SHP77 (cell line): ENCODE measurements at places on chromosomes 2 and 18.

GRCh38 chr2:65355186-65355831, 77.1 kb downstream of the SPRED2 start:
- no peak for DNase-seq

DNA sequence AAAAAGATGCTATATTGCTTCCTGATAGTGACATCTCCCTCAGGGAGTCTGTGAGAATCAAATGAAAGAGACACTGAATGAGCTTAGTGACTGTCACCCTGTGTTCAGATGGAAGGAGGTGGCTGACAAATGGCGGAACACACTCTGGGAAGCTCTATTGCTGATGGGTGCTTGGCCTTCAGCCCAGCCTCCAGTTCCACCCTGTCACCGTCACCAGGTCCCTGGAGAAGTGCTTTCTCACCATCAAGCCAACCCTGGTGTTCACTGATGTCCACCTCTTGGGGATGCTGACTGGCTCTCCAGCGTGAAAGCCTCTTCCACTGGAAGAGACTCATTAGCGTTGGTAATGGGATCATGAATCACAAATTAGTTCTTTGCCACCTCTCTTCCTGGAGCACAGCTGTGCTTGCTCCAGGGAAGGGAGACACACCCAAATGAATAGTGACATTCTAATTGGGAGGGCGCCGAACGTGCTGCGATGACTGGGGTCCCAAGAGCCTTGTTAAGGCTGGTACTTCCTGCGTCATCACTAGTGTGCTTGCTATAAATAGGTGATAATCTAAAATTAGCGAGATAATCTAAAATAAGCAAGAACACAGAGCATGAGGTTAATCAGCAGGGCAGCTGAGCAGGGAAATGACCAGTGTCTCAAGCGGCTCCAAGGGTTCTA, 154.0 kb downstream of the CLIP4 start:
- DNase-seq = no peak

DNA sequence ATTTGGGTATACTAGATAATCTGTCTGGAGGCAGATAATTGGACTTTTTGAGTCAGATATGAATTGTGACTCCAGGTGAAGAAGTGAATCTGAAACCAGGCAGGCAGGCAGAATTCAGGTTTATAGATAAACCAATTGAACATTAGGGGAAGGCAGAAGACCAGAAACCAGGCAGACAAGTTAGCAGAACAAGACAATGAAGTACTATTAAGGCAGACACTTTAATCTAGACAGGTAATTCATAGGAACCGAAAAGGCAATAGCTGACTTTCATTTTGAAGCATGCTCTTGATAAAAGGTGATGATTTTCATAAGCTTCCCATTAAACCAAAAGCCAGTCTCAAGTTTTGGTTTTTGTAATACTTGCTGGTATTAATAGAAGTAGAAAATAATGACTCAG, 19.3 kb upstream of the SLC4A10 start:
- DNase-seq = no peak

- no peak for DNase-seq
Measured at GRCh38 chr2:152568531-152568930, 148.7 kb downstream of the PRPF40A start.

DNA sequence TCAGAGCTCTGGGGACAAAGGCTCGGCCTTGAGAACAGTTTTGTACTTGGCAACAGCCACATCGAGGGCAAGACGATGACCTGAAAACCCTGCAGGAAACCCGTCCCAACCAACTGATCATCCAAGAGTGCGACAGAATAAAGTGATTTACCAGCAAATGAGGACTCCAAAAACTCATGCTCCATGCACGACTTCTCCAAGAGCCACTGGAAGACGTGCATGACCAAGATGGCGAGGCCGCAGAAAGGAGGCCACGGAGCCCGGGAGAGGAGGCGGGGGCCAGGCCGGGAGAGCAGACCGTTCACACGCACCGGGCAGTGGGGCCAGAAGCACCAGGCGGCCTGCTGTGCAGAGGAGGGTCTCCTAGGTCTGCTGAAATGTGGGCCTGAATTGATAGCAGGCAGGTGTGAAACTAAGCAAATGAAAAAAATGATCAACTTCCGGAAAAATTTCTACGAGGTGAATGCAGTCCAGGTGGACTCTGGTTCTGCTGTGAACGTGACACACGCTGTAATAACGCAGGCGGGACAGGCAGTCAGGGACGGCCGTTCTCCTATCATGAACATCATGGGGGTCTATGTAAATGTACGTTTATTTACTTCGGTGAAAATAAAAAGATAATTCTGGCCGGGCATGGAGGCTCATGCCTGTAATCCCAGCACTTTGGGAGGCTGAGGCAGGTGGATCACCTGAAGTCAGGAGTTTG, 252.2 kb downstream of the HDAC4 start:
- DNase-seq = no peak

DNA sequence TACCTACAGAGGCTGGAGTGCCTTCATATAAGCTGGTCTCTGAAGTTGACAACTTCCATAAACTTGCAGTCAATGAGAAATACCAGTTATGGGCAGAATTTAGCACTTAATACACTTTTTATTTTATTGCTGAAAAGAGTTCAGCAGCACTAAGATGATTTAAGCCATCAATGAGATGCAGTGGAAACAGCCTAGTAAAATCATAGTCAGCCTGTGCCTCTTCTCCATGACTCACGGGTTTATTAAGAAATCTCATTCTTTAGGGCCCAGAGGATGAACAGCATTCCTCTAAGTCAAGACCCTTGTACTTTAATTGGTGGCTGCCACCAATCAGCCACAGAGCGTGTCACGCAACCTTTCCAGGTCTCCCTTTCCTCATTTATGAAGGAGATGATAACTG, 1357.9 kb upstream of the CELF4 start:
- DNase-seq = no peak
